ENCODE measurements at places on chromosomes 4 and X.

DNA sequence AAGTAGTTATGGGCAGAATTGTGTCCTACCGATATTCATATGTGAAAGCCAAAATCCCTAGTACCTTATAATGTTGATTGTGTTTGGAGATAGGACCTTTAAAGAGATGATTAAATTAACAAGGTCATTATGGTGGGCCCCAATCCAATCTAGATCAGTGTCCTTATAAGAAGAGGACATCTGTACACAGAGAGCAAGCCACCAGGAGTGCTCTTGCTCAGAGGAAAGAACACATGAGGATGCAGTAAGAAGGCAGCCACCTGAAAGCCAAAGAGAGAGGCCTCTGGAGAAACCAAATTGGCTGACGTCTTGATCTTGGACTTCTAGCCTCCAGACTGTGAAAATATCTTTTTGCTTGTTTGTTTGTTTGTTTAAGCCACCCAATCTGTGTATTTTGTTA, 1290.8 kb upstream of the PABPC4L start:
- no peak for DNase-seq

GRCh38 chr4:66506985-66507384, 836.7 kb upstream of the EPHA5 start:
- no peak for DNase-seq

- no peak for DNase-seq
These were observed 22.0 kb downstream of the NBDY start for GRCh38 chrX:56751071-56751470.

DNA sequence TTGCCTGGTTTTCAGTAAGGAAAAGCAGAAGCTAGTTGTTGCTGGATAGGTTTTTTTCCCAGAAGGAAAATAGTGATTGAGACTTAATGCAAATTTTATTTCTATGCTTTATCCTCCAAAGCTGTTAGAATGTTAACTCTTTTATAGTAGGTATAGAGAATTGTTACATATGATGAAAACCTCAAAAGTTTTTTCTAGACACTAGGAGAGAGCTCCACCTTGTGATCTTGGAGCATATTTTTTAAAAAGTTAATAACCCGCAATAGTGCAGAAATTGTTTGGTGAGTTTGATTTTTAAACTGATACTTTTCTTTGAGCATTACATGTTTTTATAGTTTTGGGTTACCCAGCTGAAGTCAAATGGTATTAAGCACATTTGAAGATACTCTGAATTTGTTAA, 56.5 kb downstream of the STAG2 start:
- DNase-seq: peak; percentile 2

DNA sequence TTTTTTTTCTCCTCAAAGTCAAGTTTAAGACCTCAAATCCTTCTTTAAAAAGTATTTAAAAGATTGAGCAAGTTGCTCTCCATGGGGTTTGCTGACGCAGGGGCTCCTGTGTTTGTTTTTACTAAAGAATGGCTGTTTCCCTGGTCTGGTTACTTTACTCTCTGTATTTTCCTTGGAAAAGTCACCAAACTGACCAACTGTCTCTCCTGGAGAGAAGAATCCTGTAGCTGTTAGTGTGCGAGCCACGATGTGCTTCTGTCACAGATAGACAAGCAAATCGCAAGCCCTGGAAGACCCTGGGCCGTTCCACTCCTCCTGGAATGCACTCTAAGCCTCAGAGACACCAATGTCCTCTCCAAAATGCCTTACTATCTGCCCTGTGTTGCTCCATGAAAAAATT, 212.1 kb downstream of the CHIC2 start:
- peak; percentile 67 for DNase-seq

DNA sequence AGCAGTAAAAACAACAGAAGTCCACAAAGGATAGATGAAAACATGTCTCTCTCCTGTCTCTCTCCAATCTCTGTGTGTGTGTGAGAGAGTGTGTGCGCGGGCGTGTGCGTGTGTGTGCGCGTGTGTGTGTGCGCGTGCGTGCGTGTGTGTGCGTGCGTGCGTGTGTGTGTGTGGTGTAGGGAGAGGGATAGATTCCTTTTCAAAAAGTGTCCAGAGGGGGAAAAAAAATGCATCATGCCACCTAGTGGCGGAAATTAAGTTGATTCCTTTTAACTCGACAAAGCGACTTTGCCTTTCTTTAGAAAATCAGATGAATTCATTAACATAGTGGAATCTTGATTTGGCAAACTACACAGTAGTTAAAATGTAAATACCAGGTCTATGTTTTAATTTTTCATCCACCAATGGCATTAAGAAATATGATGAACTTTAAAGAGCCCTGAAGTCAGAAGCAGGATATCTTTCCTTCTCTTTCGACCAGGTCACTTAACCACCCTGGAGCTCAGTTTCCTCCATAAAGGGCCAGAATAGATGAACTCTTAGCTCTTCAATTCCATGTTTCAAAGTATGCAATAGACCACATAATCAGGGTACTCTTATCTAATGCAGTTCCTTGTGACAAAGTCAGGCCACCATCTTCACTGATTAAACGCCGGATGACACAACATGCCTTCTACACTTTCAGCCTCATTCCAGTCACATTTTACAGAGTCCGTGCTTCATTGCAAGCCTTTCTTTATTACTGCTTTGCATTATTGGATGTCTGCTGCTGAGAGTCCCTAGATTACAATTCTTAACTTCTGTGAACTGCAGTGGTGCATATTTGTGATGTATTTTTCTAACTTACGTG, 162.8 kb downstream of the FBXO8 start:
- peak; percentile 92 for DNase-seq

DNA sequence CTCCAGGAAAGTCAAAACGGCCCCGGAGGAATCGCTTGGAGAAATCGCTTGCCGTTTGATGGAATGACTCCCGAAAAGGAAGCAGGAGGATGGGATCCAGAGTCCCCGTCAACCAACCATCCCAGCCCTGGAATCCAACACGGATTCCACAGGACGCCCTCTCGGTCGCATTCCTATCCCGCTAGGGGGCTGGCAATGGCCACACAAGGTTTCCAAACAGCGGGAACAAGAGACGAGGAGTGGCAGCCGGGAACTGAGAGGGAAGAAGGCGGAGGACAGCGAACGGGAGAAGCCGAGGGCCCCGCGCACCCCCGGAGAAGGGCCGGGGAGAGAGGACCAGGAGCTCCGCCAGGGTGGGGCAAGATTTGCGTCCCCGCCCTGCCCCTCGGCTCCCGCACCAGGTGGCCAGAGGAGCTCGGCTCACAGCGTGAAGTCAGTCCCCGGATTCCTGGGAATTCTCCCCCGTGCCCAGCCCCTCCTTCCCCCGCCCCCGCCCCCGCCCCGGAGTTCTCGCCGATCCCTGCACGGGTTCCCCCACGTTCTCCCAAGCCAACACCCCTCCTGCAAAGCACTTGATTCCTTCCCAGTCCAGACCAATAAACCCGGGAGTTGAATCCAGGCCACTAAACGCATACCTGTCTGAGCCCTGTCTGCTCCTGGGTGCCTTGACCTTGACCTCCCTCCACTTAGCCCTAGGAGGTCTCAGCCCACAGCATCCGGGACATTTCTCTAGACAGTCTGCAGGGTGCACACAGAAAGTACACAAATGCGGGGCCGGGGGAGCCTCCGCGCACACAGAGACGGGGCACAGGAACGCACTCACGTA, 1.4 kb downstream of the PDZD4 start:
- DNase-seq: no peak

GRCh38 chr4:185369731-185370130, 26.0 kb downstream of the LRP2BP start:
- no peak for DNase-seq

DNA sequence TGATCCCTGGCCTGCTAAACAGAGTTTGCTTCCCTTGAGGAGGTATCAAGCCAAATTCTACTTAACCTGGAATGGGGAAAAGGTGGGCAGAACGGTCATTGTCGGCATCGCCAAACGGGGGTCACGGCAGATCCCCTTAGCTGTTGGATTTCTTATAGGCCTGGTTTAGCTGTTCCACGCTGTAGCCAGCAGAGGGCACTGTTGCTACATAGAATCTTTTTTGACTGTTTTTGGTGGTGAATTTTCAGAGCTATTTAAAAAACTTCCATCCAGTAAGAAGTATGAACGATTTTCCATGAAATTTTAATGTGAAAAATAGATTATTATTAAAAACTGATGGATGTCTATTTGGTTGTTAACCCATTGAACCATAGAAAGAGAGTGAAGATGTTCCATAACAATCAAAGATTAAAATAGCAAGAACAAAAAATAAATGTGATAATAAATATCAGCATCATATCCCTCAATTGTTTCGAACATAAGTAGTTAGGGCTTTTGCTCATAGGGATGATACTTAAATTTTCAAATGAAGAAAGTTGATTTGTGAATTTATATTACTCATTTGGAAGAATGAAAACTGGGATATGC, 56.6 kb downstream of the LINC00632 start:
- peak; percentile 73 for DNase-seq

- no peak for DNase-seq
These were observed 420.2 kb upstream of the CNKSR2 start for GRCh38 chrX:20954014-20954413.
